SJSA1 (cell line): ENCODE measurements at places on chromosomes 2 and 18. TPM values are rescaled to one million over a fixed set of nuclear protein-coding genes. Genes with fewer than 3 reads are reported as not detected.

Gene OTOS
- total RNA-seq: not detected in 2 replicates

Gene RFTN2
- total RNA-seq: 0.16 and 0.21 TPM in 2 replicates

DNA sequence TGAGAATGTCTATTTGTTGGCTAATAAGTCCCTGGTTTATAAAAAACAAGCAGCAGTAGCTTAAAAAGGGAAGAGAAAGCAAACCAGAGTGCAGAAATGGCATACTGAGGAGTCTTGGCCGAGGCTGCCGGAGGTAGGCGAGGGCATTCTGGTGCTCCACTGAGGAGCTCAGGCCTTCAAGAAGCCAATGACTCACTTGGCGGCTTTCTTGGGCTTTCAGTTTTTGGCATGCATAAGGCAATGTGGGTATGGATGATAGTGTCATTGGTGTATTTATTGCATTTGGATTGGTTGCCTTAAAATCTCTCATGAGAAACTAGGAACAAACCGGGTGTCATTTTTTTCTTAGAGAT, 119.6 kb upstream of the ARL5A start:
- no peak for DNase-seq

Gene DUSP11
- 30.3 and 40.4 TPM in 2 replicates for total RNA-seq

GRCh38 chr2:11182951-11183350, 27.7 kb downstream of the SLC66A3 start:
- no peak for DNase-seq
